ENCODE measurements at places on chromosomes 5 and 9.
A peak's percentile ranks its signal among the peaks of the same experiment; 100 is the strongest.

GRCh38 chr5:181170996-181171395, 23.6 kb downstream of the OR2V2 start:
- no peak for DNase-seq

DNA sequence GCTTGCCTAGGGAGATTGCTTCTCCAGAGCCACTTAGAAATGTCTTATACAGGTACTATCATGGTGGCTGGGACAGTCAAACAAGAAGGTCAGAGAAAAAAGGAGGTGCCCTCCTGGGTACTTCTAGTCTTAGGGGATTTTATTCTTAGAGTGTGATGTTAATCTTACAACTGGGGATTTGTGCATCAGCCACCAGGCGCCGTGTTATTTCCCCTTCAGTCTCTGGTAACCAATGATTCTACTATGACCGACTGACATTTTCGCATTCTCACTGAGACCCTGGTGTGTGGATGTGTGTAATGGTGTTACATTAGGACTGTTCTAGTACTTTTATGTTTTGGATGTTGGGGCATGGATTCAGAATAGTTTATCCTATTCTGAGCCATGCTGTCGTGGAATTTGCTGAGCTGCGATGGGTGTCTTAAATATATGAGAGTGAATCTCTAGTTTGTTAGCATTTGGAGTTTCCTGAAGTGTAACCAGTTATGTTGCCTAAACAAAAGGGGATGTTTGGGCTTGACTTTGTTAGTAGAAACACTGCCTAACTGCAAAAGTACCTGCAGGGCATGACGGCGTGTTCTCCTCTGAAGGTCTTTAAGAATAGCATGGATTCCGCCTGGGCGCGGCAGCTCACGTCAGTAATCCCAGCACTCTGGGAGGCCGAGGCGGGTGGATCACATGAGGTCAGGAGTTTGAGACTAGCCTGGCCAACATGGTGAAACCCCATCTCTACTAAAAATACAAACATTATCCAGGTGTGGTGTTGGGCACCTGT, 175.2 kb upstream of the DAP start:
- DNase-seq, result no peak

DNA sequence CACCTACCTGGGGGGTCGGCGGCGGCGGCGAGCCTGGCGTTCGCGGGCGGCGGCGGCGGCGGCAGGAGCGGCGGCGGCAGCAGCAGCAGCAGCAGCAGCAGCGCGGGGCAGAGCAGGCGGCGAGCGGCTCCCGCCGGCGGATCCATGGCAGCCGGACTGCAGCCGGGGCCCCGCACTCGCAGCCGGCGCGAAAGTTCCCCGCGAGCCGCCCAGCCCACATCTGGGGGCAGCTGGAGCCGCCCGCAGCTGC, 153 bp downstream of the ADAMTS2 start:
- DNase-seq, result no peak

DNA sequence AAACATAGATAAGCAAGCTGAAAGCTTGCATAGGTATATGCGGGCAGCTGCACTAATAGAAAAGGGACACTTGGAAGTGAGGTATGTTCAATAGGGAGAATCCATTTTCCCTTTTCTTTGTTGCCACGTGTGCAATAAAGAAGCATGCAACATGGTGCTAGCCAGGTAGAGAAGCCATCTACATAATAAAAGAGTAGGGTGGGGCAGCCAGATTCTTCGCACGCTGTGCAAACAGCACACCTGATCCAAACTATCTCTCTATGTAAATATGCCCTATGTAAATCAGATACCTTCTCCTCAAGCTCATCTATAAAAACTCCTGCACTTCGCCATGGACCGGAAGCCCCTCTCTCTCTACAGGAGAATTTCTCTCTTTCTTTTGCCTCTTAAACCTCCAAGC, 91.9 kb upstream of the C9orf72 start:
- DNase-seq, result no peak

- no peak for DNase-seq
Measured at GRCh38 chr5:41526699-41527098, 16.3 kb upstream of the PLCXD3 start.

GRCh38 chr5:96702503-96703383, 40.6 kb downstream of the CAST start:
- DNase-seq, result peak; percentile 90

DNA sequence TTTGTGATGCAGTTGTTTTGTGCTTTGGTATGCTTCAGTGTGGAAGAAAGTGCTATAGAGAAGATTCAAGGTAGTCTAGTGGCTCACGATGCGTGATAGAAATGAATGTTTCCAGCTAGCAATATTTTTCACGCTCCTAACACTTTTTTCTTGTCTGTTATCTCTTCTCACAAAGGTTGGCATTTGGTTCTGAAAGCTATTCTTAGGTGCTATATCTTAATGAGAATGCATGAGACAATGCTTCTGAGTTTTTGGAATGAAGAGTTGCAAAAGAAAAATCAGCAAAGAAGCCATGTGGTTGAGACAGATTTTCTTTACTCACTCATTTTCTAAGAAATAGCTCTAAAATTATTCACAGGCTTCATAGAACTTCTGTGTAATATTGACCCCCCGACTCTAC, 122.6 kb downstream of the PDE8B start:
- no peak for DNase-seq

- no peak for DNase-seq
Measured at GRCh38 chr5:79806741-79807140, 117.1 kb downstream of the CMYA5 start.

DNA sequence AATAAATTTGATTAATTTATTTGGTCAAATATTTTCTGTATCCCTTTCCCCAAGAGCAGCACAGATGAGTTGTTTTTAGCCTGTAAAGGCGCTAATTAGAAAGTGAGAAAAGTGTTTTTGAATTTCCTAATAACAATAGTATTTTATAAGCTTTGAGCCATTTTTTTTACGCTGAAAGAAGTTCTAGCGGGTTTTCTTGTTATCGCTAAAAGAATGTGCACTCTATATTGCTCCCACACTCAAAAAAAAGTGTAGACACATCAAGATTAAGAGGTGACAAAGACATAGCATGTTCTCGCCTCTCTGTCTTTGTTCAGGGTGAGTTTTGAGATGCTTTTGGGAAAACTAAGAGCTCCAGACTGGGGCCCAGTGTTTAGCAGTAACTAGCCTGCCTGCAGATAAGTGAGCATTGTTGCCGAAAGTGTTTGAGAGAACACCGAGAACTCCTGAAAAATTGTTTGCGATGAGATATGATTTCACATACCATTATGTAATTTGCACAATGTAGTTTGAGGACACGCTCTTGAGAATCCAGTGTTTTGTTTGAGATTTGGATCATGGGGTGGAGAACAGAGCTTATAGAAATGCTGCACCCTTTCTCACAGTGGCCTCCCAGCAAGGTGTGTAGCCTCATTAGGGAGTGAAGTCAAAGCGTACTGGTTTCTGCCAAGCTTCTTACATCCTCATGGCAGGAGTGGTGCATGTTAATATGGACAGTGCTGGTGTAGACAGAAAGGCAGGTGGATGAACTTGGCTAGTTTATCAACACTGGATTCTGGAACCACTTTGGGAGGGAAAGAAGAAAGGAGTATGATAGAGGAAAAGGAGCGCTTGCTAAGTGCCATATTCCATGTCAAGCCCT, 1.5 kb downstream of the F2R start:
- no peak for DNase-seq

Data from HS-5 (cell line).